Left lung (tissue), 14 donors: ENCODE measurements at places on chromosomes 4 and X. TPM values are rescaled to one million over a fixed set of nuclear protein-coding genes. Genes with fewer than 3 reads are reported as not detected.

GRCh38 chr4:129623233-129623875 lies 527.4 kb downstream of the C4orf33 start:
- no peak for DNase-seq

The MAGEA1 gene
- polyA plus RNA-seq = not detected

The KLB gene
- polyA plus RNA-seq = 0.51 TPM

The GLRA2 gene
- polyA plus RNA-seq = 0.18 TPM
